NCI-H1092 treated with DMSO at 0.1 percent for 48 hours (cell line): ENCODE measurements at places on chromosomes 5 and 9.
A peak's percentile ranks its signal among the peaks of the same experiment; 100 is the strongest.

DNA sequence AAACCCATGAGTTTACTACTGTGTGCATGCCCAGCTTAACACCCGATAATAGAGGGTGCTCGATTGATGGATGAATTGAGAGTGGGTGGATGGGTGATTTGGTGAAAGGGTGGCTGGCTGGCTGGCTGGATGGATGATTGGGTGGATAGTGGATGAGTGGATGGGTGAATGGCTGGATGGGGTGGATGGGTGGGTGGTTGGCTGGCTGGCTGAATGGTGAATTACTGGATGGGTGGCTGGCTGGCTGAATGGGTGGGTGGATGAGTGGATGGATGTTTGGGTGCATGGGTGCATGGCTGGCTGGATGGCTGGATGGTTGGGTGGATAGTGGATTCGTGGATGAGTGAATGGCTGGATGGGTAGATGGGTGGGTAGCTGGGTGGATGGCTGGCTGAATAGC lies 201.1 kb downstream of the IRX1 start:
- DNase-seq: no peak

GRCh38 chr5:169071-169727 lies 22.1 kb upstream of the LRRC14B start:
- DNase-seq: no peak

- DNase-seq: no peak
Measured at GRCh38 chr5:135913713-135914626, 18.3 kb upstream of the IL9 start.

DNA sequence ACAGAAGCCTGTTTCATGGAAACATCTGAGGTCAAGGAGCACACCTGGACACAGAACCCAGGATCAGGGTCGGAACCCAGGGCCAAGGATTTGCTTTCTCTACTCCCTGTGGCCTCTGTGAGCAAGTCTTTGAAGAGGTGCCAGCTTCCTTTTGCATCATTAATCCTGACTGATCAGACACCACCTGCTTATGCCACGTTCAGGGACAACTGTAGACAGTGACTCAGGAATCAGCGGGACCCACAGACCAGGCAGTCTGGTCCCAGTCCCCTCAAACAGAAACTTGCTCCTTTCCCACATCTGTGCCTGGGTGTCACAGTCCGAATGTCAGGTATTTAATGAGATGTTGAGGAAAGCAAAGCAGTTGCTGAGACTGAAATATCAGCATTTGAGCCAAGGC lies 154.8 kb downstream of the SGCD start:
- no peak for DNase-seq

GRCh38 chr9:128245421-128246151 lies 30.2 kb downstream of the GOLGA2 start:
- no peak for DNase-seq

DNA sequence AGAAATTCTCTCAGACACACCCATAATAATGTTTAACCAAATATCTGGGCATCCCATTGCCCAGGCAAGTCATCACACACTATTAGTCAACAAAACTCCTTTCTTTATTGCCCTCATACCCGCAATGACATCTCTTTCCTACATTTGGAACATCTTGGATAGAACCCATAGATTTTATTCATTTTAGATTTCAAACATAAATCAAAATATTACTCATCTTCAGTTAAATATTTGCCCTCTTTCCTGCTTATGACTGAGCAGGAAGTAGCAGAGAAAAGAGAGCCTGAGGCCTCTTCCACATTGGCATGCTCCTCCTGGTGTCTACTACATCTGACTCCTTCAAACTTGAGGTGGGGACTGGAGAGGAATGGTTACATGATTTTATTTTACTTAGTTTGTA lies 592.0 kb downstream of the CHSY3 start:
- no peak for DNase-seq

DNA sequence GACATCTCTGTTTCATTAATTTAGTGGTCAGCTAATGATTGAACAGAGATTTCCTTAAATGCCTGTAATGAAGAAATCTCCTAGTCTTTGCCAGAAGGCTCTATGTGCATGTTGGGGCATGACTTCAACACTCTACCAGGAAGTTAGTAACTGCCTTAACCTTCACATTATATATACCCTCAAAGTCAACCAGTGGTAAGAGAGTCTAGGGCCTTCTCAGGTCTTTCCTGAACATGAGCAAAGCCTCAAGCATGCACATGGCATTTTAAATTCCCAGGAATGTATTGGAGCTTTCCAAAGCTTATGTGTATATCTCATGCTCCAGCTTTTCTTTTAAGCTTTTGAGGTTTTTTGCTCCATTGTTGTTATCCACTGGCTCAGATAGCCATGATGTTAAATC lies 388.3 kb downstream of the ARRDC3 start:
- DNase-seq: no peak

- DNase-seq: peak; percentile 49
Measured at GRCh38 chr5:73419465-73420390, 28.8 kb downstream of the FOXD1 start.

DNA sequence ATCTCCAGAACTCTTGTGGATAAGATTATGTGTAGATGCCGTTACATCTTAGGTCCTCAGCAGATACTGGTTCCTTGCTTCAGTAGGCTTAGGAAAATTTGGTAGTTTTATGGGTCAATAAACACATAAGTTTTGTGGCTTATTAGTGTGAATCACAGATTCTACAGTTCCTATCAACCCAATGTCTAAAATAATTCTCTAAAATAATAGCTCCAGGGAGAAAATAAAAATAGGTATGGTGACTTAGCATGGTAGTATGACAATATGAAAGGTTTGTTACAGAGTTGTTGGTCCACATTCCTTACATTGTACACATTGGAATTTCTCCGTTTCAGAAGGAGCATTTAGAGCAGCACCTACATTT lies 91.7 kb downstream of the AOPEP start:
- no peak for DNase-seq
